ENCODE measurements at places on chromosomes 13 and 19. TPM values are rescaled to one million over a fixed set of nuclear protein-coding genes. Genes with fewer than 3 reads are reported as not detected.

ZNF132 gene
- total RNA-seq, result 12.7 TPM

ZNF730 gene
- total RNA-seq, result 2.6 TPM

MBD3L2 gene
- total RNA-seq, result not detected

HSH2D gene
- not detected for total RNA-seq

RFPL4AL1 gene
- not detected for total RNA-seq

ZNF556 gene
- total RNA-seq, result not detected

IL4I1 gene
- total RNA-seq, result 1.3 TPM

ALOX5AP gene
- 0.29 TPM for total RNA-seq

PLIN4 gene
- 8.9 TPM for total RNA-seq

PROZ gene
- not detected for total RNA-seq

TSKS gene
- 0.44 TPM for total RNA-seq

RNF225 gene
- 0.66 TPM for total RNA-seq

PVR gene
- 43.5 TPM for total RNA-seq

GAPDHS gene
- 0.17 TPM for total RNA-seq

LILRA1 gene
- not detected for total RNA-seq

All from smooth muscle cell of trachea (primary cell).